ENCODE measurements at places on chromosomes 3 and 15.
A peak's percentile ranks its signal among the peaks of the same experiment; 100 is the strongest.

GRCh38 chr3:13233487-13234485, 160.6 kb upstream of the IQSEC1 start:
- DNase-seq: no peak

DNA sequence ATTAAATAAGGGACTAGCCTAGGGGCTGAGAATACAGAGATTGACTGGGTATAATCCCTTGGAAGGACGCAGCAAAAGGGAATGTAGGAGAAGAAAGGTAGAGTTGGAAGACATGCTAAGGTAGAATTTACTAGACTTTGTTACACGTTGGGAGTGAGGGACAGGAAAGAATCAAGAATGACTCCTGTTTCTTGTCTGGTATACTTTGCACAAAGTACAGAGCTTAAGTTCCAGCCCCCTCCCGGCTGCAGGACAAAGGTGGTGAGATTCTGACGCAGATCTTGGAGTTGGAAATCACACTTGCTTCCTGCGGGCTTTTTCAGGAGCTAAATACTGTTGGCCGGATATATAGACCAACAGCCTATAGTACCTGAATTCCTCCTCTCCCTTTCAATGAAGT, 895 bp downstream of the HYKK start:
- DNase-seq: no peak

GRCh38 chr3:44511238-44511566, 33.7 kb upstream of the ZNF445 start:
- no peak for DNase-seq

DNA sequence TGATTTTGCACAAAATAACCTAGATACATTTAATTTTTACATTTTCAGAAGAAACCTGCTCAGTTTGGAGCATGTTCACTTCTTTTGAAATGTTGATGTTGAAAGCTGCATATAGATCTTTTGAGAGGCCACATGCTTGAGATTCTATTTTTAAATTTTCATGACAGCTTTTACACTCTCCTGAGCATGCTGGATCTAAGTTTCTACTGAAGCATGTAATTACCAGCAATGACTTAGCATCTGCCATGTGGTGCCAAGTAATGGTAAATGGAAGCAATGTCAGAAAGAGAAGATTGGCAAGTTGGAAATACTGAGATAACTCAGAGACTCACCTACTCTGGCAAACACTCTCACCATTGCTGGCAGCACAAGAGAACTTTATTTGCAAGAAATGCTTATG, 310.6 kb downstream of the NSUN3 start:
- DNase-seq: no peak

DNA sequence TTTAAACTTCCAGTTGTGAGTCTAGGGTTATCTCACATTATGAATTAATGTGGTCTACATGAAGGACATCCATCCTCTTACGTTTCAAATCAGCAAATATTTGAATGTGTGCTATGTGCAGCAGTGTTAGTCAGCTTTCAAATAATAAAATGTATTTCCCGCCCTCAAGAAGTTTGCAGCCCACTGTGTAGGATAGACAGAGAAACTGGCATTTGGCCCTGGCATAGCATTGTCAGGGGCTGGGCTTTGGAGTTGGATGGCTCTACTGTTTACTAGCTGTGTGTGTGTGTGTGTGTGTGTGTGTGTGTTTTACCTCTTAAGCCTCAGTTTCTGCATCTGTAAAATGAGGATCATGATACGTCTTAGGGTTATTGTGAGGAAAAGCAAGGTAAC, 400.5 kb upstream of the C2CD4B start:
- no peak for DNase-seq

- peak; percentile 90 for DNase-seq
Observed at GRCh38 chr15:60751985-60752952, 273.3 kb upstream of the ICE2 start.

DNA sequence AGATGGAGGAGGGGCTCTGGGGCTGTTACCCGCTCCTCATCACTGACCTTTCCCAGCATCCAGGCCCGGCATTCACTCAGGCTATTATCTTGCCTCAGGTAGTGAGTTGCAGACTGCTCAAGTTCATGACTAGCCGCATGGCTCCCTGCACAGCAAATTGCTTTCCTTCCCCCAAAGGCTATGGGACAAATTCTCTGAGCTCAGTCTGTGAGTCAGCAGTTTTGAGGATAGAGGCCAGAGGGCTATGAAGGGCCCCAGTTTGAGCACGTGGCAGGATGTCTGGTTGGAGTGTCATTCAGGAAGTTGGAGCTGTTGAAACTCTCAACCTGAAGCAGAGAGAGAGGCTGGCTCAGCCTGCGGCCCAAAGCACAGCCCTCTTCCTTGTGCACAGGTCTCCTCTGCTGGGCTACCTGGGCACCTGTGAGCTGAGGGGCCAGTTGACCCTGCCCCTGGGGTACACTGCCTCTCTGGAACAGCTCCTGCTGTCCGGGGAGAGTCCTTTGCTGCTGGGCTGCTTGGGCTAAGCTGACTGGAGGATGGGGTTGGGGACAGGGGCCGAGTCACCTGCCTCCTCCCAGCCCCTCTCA, 7.9 kb downstream of the FAH start:
- DNase-seq: no peak

- no peak for DNase-seq
Observed at GRCh38 chr3:133934073-133934970, 38.6 kb upstream of the RAB6B start.

- no peak for DNase-seq
Observed at GRCh38 chr3:196237203-196237602, 20.9 kb downstream of the SLC51A start.

DNA sequence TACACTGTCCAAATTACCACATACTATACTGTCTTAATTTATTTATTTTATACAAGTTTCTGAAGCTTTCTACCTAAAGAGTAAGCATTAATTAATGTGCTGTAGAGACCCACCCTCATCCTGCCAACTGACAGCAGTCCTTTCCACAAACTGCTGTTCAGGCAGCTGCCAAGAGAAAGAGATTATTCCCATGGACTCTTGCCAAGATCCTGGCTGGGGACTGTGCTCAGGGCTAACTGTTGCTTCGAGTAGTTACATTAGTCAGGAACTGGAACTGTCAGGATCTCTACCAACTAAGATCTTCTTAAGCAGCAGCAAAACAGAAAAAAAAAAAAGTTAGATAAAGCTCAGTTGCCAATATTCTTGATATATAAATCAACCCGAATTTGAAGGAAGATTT, 398.8 kb downstream of the MECOM start:
- DNase-seq: peak; percentile 52

- DNase-seq: no peak
Observed at GRCh38 chr3:186109897-186110803, 1.3 kb upstream of the ETV5 start.

DNA sequence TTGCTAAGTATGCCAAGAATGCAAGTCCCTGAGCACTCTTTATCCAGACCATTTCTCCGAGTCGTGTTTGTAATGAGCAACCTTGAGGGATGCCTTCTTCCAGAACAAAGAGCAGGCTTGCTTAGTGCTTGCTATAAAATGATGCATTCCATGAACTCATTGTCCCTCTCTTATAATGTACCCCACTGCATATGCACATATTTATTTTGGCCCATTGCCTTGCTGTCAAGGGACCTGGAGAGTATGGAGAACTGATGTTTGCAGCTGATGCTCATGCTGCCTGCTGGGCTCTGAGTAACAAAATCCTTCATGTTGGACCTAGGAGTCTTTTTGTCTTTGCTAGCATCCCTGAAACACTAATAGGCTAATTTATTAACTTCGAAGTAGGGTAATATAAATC, 97.8 kb upstream of the AADACL2 start:
- DNase-seq: no peak

DNA sequence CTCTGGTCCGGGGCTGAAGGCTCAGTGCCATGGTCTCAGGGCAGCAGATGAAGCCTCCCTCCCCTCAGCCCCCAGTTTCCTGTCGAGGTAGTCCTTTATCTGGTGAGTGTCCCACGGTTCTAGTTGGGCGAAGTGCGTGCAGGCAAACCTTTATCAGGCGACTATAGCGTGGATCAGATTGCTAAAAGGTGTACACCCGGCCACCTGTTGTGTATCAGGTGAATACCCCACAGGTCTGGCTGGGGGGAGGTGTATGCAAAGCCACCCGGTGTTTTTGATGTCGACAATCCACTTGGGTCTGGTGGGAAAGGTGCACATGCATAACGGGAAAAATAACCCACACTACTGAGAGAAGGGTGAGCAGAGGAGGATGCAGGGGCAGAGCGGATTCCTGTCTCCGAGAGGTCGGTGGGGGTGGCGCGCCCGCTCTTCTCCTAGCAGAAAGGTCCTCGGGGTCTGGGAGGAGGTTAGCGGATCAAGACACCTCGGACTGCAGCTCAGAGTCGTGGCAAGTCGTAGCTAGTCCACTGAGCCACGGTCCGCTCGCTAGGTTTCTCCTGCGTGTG, 507 bp downstream of the SLC12A6 start:
- DNase-seq: no peak

- DNase-seq: no peak
Observed at GRCh38 chr3:150152567-150152966, 181.9 kb upstream of the PFN2 start.

- DNase-seq: no peak
Observed at GRCh38 chr3:46944191-46944590, 32.4 kb downstream of the CCDC12 start.

DNA sequence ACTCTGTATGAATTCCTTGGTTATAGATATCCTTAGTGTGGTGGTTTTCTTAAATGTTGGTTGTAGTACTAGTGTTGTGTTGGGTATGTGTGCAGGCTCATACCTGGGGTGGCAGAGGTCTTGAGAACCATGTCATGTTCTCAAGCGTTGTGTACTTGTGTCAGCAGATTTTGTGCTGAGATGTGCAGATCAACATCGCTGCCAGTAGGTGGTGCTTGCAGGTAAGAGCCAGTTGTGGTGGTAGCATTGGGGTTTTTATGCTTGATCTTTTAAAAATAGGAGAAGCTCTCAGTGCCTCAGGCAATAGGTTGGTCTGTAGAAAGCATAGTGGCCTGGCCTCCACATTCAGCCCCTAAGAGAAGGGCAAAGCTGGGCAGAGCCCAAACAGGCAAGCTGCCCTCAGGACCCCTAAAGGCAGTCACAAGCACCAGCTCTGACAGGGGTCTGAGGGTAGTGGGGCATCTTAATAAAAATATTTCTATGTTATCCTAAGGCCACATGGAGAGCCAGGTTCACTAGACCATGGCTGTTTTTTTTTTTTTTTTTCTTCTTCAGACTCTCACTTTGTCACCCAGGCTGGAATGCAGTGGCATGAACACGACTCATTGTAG, 164.0 kb downstream of the IL20RB start:
- peak; percentile 23 for DNase-seq

DNA sequence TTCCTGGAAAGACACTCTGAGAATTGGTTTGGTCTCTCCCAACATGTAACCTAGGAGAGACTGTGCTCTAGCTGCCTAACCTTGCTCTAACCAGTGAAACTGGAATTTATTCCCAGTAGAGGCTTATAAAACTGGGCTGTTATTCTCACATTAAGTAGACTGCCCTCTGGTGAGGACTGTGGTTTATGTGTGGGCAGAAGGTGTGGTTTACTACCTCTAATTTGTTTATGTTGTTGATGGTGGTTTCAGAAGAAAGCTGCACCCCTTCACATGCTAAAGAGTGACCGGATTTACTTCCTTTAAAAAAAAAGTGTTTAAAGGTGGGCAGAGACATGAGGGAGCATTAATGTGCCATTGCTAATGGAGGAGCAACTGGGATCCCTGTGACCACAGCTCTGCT, 273.2 kb downstream of the MECOM start:
- DNase-seq: peak; percentile 39

DNA sequence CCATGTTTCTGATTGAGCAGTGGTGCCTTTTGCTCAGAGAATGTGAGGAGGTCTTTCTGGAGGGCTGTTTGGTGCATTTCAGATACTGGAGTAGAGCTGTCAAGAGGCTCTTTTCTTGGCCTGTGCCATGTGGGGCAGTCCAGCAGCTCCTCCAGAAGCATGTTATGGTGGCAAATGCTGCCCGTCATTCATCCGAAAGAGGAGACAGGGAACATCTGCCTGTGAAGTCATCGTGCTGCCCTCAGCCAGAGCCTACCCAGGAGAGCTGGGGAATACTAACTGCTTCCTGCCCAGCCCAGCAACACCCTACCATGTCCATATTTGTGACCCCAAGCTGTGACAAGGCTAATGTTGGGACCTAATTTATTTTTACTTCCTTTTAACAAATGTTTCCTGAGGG, 82.2 kb upstream of the SLC6A6 start:
- no peak for DNase-seq

DNA sequence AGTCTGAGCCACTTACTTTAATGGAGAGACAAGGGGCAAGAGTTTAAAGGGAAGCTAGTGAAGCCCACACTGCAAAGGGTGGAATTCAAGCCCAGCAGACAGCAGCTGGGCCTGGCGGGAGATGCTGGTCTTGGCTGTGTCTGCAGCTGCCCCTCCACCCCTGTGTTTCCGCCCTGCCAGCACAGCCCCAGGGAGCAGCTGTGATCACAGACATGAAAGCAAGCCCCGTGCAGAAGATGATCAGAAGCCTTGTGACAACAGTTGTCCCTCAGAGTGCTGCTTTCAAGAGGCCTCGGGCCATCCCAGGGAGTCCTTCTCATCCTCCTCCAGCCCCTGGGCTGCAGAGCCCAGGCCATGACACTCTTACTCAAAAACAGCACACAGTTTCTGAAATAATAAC, 24.1 kb upstream of the SLC6A1 start:
- DNase-seq: no peak

DNA sequence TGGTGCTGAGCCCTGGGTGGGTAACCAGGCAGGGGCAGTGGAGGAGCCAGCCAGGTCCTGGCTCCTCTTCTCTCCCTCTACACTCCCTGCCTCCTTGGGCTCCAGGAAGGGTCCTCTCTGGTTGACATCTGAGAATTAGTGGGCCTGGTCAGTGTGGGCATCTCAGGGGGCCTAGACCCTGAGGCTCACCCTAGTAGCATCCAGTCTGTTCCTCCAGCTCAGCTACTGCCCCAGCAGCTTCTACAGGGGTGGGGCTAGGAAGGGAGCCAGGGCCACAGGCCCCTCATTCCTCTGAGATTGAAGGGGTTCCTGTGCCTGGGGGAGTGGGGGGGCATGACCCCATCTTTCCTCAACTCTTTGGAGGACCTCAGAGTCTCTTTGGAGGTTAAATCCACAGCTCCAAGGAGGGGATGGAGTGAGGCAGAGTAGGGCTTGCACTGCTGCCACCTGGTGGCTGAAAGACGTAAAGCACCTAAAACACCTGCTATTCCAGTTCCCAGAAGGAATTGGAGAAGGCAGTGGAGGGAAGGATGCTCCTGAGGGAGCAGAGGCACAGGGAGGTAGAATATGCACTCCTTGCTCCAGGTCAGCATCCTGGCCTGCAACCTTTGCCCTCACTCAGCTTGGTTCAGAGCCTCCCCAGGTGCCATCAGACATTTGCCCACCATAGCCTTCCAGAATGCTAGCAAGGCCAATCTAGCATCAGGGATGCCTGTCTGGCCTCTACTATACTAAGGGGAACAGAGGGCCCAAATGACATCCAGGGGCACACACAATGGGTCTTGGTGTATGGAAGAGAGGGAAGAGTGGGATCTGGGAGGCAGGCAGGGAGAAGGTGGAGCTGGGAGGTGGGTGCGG, 25.1 kb downstream of the C3orf18 start:
- no peak for DNase-seq

GRCh38 chr3:12461097-12461649, 23.1 kb upstream of the TSEN2 start:
- DNase-seq: no peak

GRCh38 chr3:149547413-149547812, 72.9 kb downstream of the TM4SF4 start:
- DNase-seq: no peak

Measured in LNCaP clone FGC (cell line).